ENCODE measurements at places on chromosomes 16 and 17. TPM values are rescaled to one million over a fixed set of nuclear protein-coding genes. Genes with fewer than 3 reads are reported as not detected.

Gene PIK3R5
- total RNA-seq, result 69.9 TPM

DNA sequence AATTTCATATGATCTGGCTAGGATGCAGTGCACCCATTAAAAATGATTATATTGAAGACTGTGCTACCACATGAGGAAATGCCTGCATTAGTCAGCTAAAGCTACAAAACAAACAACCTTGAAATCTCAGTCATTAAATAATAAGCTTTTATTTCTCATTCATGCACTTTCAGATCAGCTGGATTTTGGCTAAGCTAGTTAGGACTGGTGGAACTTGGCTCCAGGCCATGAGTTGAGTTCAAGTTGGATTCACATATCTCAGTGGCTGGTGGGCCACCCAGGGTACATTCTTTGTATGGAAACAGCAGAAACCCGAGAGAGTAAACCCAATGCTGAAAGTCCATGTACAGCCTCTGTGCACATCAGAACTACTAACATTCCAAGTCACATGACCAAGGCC, 6.4 kb upstream of the SLFN12L start:
- no peak for DNase-seq

Gene KRTAP4-4
- total RNA-seq, result not detected

GRCh38 chr16:89048871-89049422, 44.7 kb upstream of the ACSF3 start:
- DNase-seq, result no peak

GRCh38 chr16:6527646-6528045, 805.0 kb upstream of the RBFOX1 start:
- no peak for DNase-seq

DNA sequence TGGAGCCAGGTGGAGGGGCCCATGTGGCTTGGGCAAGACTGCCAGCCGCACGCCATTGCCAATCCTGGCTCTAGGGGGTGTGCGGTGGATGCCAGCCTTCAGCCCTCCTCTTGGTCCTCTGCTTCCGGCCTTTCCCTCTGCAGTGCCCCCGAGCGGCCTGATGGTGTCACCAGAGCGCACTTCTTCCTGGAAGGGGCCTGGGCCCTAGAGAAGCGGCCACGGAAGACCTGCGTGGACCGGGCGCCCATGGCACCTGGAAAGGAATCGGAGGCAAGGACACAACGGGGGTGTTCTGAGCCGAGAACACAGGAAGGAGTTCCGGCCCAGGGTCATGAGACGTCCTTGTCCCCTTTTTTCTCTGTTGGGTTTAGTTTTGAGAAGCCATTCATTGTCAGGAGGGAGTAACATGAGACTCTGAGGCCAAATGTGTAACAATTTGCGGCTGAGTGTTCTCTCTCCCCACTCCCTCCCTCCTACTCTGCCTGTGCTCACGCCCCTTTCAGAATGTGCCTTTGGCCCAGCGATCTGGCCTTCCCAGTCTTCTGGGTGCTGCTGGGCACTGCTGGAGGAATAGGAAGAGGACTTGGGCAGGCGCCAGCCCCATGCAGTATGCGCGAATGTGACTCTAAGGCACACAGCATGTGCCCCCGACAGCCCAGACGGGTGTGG, 92.8 kb downstream of the IRX3 start:
- peak; percentile 9 for DNase-seq
